ENCODE measurements at places on chromosomes 7 and 10. TPM values are rescaled to one million over a fixed set of nuclear protein-coding genes. Genes with fewer than 3 reads are reported as not detected.

ATOH7 gene
- not detected for total RNA-seq

PAX2 gene
- total RNA-seq, result not detected

BLNK gene
- total RNA-seq, result not detected

DENND2A gene
- total RNA-seq, result not detected

SLC26A4 gene
- total RNA-seq, result not detected

NPY4R2 gene
- total RNA-seq, result not detected
